HTR-8/SVneo (cell line): ENCODE measurements at places on chromosomes 12 and 14.

- DNase-seq: no peak
These were observed 54.3 kb downstream of the DENND5B start for GRCh38 chr12:31536672-31537071.

GRCh38 chr14:99072433-99072832, 199.6 kb downstream of the BCL11B start:
- DNase-seq: no peak

- DNase-seq: no peak
These were observed 631 bp upstream of the PTGR2 start for GRCh38 chr14:73851000-73851399.

DNA sequence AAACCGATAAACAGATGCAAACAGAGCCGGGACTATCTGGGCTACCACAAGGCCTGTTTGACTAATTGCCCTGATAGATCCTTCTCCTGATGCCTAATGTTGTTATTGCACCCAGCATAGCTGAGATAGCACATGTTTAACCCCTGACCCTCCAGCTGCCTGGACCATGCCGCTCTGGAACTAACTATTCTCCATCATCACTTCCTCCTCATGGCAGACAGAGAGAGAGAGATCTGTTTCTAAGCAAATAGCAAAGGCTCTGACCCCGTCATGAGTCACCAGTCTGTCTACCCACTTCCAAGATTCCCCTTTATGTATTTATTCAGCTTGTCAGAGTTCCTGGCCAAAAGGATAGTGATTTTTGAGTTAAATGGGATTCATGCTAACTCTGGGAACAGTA, 58.2 kb upstream of the FLRT2 start:
- DNase-seq: peak; percentile 51

- no peak for DNase-seq
These were observed 411.2 kb downstream of the NPAS3 start for GRCh38 chr14:33349871-33350270.

GRCh38 chr12:40241741-40242140, 16.9 kb downstream of the LRRK2 start:
- DNase-seq: no peak

DNA sequence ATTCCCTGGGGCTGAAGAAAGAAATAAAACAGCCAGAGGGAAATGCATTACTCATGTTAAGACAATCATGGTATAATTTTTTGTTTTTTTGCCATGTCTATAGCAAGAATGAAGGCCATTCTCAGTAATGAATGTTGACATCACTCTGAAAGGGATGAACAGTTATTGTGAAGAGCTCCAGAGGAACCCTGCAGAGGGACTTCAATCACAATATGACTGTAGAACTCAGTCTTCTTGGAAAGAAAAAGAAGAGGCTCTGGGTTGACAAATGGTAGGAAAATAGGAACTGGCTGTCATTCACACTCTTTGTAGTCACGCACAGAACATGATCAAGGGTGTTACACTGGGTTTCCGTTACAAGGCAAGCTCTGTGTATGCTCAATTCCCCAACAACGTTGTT, 73.8 kb upstream of the DACT1 start:
- no peak for DNase-seq

GRCh38 chr12:20487519-20487918, 119.2 kb downstream of the PDE3A start:
- DNase-seq: no peak

DNA sequence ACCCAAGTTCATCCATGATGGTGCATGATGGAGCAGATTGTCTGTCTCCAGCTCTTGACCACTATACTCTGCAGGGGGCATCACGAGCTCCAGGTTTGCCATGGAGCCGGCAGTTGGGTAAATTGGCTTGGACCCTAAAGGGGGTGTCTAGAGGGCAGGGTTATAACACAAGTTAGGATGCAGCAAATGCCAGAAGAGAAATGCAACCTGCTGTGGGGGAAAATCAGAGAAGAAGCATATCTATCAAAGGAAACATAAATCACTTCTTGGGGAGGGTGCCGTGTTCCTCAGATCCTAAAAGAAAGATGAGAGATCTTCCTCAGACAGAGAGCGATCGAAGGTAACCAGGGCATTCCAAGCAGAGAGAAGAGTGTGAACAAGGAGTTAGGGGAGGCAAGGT, 334.9 kb downstream of the C12orf75 start:
- DNase-seq: no peak

DNA sequence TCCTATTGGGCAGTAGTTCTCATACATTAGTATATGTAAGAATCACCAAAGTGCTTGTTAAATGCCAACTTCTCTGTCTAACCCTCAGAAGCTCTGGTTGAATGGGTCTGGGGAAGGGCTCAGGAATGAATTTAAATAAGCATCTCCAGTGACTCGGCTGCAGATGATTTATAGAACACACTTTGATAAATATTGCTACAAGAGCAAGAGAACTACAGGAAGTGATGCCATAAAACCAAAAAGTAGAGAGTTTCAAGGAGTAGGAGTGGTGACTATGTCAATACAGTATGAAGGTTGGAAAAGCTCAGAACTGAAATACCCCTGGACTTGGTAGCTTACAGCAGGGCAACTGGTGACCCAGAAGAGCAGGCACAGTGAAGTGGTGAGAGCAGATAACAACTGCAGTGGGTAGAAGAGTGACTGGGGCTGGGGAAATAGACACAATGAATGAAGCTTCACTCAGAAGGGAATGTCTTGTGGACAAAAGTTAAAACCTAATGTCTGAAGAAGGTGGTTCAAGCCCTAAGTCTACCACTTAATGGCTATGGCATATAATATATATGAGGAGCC, 8.0 kb upstream of the PLEKHA5 start:
- no peak for DNase-seq

GRCh38 chr14:24815543-24815942, 181.6 kb upstream of the GZMB start:
- DNase-seq: no peak

GRCh38 chr12:128986957-128987356, 133.7 kb downstream of the GLT1D1 start:
- no peak for DNase-seq

DNA sequence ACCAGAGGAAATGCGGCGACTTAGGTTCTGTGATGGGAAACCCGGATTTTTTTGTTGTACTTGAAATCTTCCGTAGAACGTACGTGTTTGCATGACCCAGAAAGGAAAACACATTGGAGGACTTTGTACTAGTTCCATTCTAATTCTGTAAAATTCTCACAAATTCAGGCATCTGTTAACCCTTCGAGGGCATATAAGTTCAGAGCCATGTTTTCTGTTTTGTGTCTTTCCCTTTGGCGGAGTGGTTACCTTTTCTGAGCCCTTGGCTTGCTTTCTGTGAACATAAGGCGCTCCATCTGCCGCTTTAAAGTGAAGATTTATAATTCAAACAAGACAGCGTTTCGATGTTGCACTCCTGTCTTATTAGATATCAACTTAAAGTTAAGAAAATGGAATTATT, 34.2 kb downstream of the BICD1 start:
- no peak for DNase-seq

DNA sequence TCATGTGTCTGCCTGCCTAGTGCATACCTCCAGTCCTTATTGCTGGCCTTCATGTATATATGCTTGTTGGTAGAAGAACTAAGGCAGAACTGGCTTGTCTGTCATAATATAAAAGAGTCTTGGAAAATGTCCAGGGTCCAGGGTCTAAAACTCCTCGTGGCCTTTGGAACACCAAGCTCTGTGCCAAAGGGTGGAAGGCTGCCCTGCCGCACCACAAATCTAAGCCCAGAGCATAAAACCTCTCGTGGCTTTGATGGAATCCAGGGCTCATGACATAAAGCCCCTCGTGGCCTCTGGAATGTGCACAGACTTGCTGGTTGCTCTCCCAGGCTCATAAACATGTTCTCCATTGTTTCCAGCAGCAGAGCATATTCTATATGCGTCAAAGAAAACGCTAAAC, 107.9 kb downstream of the BBS10 start:
- DNase-seq: no peak

DNA sequence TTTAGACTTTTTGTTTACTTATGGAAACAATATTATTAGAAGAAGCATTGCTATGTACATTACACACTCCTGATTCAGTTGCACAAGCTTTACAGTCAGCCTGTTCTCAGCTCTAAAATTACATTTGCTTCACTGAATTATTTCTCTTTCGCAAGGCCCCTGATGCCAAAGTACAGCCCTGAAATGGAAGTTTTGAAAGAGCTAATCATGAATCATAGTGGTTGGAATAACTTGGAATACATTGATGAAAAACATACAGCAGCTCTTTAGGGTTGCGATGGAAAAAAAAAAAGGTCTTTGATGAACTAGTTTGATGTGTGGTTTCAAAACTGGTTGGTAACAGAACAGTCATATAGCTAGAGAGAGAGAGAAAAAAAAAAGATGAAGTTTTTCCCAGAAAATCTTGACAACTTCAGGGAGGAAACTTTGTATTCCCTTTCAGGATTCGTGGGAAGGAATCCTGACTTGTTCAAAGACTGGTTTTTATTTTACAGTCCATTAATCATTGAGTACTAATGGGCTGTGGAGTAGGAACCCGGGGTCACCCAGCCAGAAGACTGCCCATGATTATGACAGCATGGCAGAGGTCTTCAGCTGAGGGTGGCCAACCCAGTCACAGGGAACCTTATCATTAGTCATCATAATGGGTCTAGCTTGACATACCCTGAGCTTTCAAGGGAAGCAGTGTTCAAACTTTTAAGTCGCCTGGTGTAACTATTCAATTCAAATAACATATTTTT, 460.1 kb downstream of the NAV3 start:
- DNase-seq: no peak

DNA sequence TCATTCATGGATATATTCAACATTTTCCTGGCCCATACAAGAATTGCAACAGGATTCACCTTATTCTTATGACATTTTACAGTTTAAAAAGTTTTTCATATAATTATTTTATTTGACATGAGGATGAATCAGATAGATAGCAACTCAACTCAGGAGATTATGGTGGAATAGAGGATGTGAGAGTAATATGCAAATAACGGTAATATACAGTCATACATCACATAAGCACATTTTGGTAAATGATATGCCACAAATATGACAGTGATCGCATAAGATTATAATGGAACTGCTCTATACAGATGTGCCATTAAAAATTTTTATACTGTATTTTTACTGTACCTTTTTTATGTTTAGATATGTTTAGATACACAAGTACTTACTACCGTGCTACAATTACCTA, 24.1 kb upstream of the CRADD start:
- DNase-seq: no peak

GRCh38 chr12:68199127-68199526, 26.5 kb downstream of the IL26 start:
- no peak for DNase-seq

GRCh38 chr14:77638771-77639171, 22.3 kb upstream of the SPTLC2 start:
- DNase-seq: peak; percentile 52

DNA sequence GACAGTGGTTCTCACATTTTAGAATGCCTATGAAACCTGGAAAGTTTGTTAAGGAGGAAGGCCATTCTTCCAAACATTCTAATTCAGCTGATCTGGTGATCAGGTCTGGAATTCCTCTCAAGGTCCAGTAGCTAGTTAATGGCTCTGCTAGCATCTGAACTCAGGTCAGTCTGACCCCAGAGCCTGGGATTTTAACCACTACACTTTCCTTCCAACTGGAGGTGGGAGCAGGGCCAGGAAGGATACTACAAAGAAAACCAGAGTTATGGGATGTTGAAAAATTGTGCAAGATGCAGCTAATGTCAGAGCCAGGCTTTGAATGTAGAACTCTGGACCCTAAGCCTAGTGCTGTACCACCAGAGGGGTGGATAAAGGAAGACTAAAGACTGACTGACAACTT, 73.6 kb upstream of the NID2 start:
- no peak for DNase-seq

- DNase-seq: no peak
These were observed 57.4 kb downstream of the IFNG start for GRCh38 chr12:68102163-68102562.

- no peak for DNase-seq
These were observed 17.7 kb downstream of the DCAF4 start for GRCh38 chr14:72943876-72944430.

- no peak for DNase-seq
These were observed 73.2 kb downstream of the FERMT2 start for GRCh38 chr14:52877628-52878027.

- DNase-seq: no peak
These were observed 463.1 kb downstream of the RAD51B start for GRCh38 chr14:68282479-68283377.

DNA sequence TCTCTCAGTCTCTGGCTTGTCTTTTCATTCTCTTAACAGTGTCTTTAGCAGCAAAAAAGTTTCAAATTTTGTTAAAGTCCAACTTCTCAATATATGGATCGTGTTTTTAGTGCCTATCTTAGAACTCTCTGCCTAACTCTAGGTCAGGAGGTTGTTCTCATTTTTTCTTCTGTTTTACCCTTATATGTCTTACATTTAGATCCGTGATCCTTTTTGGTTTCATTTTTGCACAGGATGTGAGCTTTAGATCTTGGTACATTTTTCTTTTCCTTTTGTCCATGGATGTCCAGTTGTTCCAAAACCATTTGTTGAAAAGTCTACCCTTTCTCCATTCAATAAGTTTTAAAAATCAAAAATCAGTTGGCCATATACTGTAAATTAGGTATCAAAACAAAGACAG, 6.8 kb downstream of the VRK1 start:
- no peak for DNase-seq

DNA sequence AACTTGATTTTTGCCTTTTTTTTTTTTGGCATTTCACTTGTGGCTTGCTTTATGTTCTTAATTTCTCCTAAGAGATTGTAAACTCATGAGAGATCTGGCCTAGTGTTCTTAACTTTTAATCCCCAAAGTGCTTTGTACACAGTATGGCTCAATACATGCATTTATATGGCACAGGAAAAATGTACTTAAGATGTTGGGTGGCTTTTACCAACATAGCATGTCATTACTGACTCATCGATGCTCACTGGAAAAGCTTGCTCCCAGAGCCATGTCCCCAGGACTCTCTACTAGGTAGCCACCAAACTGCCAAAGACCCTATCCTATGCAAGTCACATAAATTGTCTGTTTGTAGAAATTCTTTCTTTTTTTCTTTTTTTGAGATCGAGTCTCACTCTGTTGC, 13.1 kb upstream of the SMCO3 start:
- DNase-seq: no peak

GRCh38 chr12:49200919-49201594, 12.2 kb upstream of the TUBA1A start:
- peak; percentile 51 for DNase-seq

- DNase-seq: peak; percentile 45
These were observed 116.8 kb upstream of the SLC38A4 start for GRCh38 chr12:46942579-46942978.

DNA sequence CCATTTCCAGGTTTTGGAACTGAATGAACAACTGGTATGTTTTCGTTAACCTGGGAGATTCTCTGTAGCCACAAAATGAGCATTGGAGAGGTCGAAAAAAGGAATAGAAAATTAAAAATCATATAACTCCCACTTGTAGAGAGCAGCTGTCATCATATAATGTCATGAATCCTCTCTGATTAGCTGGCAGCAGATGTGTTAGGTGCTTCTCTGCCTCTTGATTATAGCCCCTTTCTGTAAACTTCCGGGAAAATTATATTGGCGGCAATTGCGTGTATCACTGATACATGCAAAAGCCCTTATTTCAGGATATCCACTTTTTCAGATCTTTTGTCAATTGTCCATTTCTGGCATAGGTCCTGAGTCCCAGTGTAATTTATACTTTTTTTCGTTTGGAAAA, 31.7 kb downstream of the FGD4 start:
- no peak for DNase-seq

- DNase-seq: no peak
These were observed 11.5 kb downstream of the FLVCR2 start for GRCh38 chr14:75589931-75590330.

- no peak for DNase-seq
These were observed 3.6 kb upstream of the IGFBP6 start for GRCh38 chr12:53093777-53094393.

- no peak for DNase-seq
These were observed 50.2 kb upstream of the CCND2 start for GRCh38 chr12:4223273-4223845.
